ENCODE measurements at places on chromosomes 1 and 21. TPM values are rescaled to one million over a fixed set of nuclear protein-coding genes. Genes with fewer than 3 reads are reported as not detected.

Gene C1orf226
- 6.6 TPM for total RNA-seq

Gene OR2T8
- not detected for total RNA-seq

Gene ITGB2
- 1.6 TPM for total RNA-seq

Gene IFNGR2
- 66.8 TPM for total RNA-seq

- H3K36me3 ChIP-seq, result no peaks in the 10 kb centered on the region
- no peaks in the 10 kb centered on the region for H3K27me3 ChIP-seq
- no peak overlapping the region for H3K4me3 ChIP-seq
- H3K27ac ChIP-seq, result peak overlapping the region; percentile 82
- H3K4me1 ChIP-seq, result peaks cover 10% of the 10 kb centered on the region
Observed at GRCh38 chr1:28173151-28173979, 3.1 kb downstream of the PTAFR start.

GRCh38 chr1:110487726-110488125 lies 31.2 kb downstream of the KCNA10 start:
- H3K27ac ChIP-seq, result no peak overlapping the region
- no peak for DNase-seq
- no peaks in the 10 kb centered on the region for H3K36me3 ChIP-seq
- no peaks in the 10 kb centered on the region for H3K27me3 ChIP-seq
- peaks cover 4% of the 10 kb centered on the region for H3K4me1 ChIP-seq

GRCh38 chr1:3314491-3315381 lies 139.7 kb upstream of the ARHGEF16 start:
- no peak overlapping the region for H3K27ac ChIP-seq
- peaks cover 4% of the 10 kb centered on the region for H3K27me3 ChIP-seq
- no peak overlapping the region for H3K4me3 ChIP-seq
- H3K4me1 ChIP-seq, result peaks cover 25% of the 10 kb centered on the region
- peak; percentile 49 for DNase-seq

DNA sequence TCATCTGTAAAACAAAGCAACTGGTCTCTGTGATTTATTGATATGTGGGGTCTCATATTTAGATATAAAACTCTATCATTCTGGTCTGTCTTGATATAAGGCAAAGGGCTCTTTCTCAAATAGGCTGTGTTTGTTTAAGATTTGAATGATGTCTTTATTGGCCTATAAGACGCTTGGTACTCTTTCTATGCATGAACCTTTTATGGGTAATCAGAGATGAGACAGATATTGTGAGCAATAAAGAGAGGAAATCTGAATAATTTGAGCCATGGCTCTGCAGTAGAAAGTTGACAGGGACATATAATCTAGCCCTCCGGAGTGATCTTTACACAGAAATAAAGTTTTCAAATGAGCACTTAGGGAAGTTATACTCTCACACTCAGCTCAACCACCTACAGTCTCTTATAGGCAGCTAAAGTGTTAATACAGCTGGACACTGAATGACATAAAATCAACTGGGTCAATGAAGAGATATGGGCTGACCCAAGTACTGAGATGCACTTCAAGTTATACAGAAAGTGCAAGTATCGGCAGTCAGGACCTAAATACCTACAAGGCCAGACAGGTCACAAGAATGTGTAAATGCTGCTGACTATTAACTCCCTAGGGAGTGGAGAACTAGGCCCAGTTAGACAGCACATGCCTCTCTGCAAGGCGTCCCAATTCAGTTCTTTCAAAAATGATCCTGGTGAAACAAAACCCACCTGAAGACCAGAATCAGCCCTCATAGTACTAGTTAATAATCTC lies 111.0 kb downstream of the PTPN14 start:
- DNase-seq, result no peak
- no peaks in the 10 kb centered on the region for H3K36me3 ChIP-seq
- H3K4me1 ChIP-seq, result peaks cover 34% of the 10 kb centered on the region
- peak overlapping the region; percentile 87 for H3K27ac ChIP-seq

DNA sequence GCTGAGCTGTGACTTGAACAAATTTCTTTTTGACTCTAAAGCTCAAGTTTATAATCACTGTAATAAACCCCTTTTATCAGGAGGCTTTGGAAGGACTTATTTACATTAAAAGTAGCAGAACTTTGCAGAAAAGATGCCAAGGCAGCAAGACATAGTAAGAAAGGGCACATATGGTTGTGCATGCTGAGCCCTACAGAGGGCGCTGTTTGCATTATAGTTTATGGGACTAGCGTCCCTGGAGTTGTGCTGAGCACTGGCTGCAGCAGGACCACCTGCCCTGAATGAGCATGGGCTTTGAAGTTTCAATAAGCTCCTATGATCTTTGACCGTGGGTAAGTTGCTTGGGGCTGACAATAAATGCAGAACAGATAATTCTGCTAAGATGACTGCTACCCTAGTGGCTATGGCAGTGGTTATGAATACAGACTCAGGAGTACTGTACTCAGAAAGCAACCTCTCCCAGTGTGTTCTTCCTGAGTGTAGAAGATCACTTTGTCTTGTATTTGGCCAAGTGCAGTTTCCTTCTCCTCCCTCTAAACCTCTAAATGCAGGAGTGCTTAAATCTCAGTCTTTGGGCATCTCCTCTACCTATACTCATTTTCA lies 45.4 kb upstream of the USP1 start:
- H3K27me3 ChIP-seq, result no peaks in the 10 kb centered on the region
- no peak overlapping the region for H3K27ac ChIP-seq
- peaks cover 14% of the 10 kb centered on the region for H3K4me1 ChIP-seq
- peak; percentile 41 for DNase-seq
- H3K4me3 ChIP-seq, result no peak overlapping the region

GRCh38 chr1:17635811-17636210 lies 96.3 kb downstream of the ARHGEF10L start:
- no peak overlapping the region for H3K27ac ChIP-seq
- DNase-seq, result no peak
- H3K4me1 ChIP-seq, result no peaks in the 10 kb centered on the region
- no peaks in the 10 kb centered on the region for H3K36me3 ChIP-seq
- no peaks in the 10 kb centered on the region for H3K27me3 ChIP-seq

DNA sequence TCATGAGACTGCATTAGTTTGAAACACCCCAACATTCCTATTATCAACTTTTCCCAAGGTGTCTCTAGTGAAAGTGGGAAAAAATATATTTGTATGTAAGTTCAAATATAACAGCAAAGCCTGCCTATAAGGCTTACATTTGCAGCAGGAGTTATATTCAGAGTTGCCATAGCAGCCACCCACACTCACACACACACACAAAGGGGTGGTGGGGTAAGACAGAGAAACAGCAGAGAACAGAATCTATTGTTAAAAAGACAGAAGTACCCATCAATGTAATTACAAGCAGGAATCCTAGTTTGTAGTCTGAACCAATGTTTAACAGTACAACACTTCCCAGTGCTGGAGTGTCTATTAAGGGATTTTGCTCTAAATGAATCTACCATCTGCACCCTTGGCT lies 55.0 kb downstream of the PLPPR5 start:
- H3K27ac ChIP-seq, result no peak overlapping the region
- no peaks in the 10 kb centered on the region for H3K4me1 ChIP-seq
- H3K36me3 ChIP-seq, result no peaks in the 10 kb centered on the region
- no peaks in the 10 kb centered on the region for H3K27me3 ChIP-seq
- no peak overlapping the region for H3K4me3 ChIP-seq

DNA sequence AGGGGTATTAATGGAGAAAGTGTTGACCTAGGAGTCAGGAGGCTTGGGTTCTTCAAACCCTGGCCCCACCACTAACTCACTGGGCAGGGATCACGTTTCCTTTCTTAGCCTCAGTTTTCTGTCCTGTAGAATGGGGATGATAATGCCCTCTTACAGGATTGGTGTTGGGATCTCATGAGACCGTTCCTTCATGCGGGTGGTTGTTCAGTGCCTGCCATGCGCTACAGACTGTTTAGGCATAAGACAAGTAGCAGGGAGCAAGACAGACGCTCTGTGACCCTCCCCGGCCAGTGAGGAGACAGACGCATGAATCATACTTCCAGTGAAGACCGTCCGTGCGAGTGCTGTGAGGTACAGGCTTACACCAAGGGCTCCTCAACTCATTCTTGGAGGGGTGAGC lies 81.7 kb downstream of the MAN1C1 start:
- no peaks in the 10 kb centered on the region for H3K27me3 ChIP-seq
- no peak overlapping the region for H3K4me3 ChIP-seq
- DNase-seq, result peak; percentile 19
- no peak overlapping the region for H3K27ac ChIP-seq
- H3K4me1 ChIP-seq, result peaks cover 39% of the 10 kb centered on the region

DNA sequence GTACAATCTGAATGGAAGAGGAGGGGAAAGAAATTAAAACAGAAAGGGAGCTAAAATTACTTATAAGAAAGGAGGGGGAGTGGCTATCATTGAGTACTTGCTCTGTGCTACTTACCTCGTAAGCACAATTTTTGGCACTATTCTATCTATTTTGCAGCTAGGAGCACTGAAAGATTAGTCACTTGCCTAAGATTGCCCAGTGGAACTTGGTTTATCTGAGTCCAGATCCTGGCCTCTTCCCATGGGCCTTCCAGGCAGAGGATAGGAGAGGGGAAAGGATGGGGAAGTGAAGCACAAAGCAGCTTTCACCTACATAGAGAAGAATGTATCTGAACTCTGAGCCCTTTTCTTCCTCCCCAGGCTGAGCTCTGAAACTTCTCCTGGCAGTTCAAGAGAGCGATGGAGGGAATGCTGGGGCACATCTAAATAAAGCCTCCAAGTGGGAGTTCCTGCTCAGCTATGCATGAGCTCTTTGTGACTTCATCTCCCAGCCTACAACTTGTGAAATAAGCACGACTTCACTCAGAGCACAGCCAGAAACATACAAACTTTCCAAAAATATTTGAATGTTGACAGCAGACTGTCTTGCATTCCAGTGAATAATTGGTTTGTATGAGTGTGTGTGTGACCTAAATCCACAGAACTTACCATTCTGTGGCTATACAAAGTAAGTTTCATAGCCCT lies 29.4 kb downstream of the HMGB4 start:
- no peaks in the 10 kb centered on the region for H3K4me1 ChIP-seq
- H3K4me3 ChIP-seq, result no peak overlapping the region
- H3K36me3 ChIP-seq, result no peaks in the 10 kb centered on the region
- no peak for DNase-seq
- H3K27me3 ChIP-seq, result no peaks in the 10 kb centered on the region
- H3K27ac ChIP-seq, result no peak overlapping the region

- no peaks in the 10 kb centered on the region for H3K4me1 ChIP-seq
- no peak for DNase-seq
- H3K27ac ChIP-seq, result no peak overlapping the region
- no peaks in the 10 kb centered on the region for H3K36me3 ChIP-seq
- no peak overlapping the region for H3K4me3 ChIP-seq
Observed at GRCh38 chr1:211318576-211319280, 7.9 kb upstream of the TRAF5 start.
